ENCODE measurements at places on chromosomes 11 and 22.
A peak's percentile ranks its signal among the peaks of the same experiment; 100 is the strongest.

GRCh38 chr11:19631712-19632498, 80.7 kb upstream of the NAV2 start:
- no peak for DNase-seq

- DNase-seq: no peak
These were observed 43.4 kb downstream of the GUCY1A2 start for GRCh38 chr11:106974831-106975230.

DNA sequence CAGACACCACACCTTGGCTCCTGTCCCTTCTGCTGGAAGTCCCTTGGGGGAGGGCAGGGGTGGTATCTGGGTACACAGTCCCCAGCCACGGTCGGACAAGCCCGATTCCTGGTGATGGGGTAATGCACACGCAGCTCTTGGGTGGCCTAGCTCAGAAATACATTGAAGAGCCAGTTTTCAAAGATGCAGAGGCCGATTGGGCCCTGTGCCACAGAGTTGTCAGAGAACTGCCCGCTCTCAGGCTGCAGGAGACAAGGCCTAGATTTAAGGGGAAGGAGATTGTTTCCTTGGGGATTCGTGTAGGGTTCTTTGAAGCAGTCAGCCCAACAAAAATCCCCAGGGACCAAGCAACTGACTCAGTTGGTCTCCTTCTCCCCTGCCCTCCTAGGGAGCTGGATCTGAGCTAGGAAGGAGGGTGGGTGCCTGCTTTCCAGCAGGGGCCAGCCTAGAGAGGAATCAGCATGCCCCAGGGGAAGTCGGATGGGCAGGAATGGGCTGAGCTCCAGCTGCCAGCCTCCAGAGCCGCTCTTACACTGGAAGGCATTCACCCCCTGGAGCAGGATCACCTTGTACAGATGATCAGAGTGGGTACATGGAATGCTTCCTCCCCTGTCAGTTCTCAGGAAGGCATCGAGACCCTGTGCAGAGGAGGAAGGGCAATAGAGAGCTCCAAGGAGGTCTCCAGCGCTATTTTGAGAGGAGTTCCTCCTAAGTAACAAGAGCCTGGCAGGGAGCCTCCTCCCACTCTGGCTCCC, 3.3 kb upstream of the SCN4B start:
- no peak for DNase-seq

GRCh38 chr11:128508770-128509510, 78.4 kb downstream of the ETS1 start:
- peak; percentile 53 for DNase-seq

- DNase-seq: no peak
These were observed 2.2 kb downstream of the MRPL23 start for GRCh38 chr11:1949302-1949701.

DNA sequence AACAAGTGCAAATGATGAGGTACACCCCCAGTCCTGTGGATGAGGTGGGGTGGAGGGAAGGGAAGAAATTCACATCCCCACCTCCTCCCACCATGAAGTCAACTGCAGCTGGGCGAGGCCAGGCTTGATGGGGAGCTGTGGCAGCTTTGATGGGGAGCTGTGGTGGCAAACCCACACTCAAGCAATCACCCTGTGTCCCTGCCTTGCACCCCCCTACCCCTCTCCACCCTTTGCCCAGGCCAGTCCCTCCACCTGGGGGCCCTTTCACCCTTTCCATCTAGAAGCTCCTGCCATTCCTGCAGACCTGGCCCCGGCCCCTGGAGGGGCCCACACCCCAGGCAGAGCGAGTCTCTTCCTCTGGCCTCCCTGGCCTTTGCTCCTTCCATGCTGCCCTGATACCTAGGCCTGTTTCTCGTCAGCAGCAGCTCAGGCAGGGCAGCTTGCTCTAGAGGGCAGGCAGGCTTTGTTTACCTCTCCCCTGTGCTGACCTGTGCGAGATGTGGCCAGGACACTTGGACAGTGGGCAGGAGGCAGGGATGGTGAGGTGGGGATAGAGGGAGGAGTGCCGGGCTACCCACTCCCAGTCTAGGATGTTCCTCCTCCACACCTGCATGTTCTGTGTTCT, 4.5 kb upstream of the FGF3 start:
- no peak for DNase-seq

GRCh38 chr11:62433904-62434276, 15.1 kb downstream of the SCGB1A1 start:
- no peak for DNase-seq

GRCh38 chr11:70071996-70072395, 6.1 kb upstream of the ANO1 start:
- DNase-seq: no peak

DNA sequence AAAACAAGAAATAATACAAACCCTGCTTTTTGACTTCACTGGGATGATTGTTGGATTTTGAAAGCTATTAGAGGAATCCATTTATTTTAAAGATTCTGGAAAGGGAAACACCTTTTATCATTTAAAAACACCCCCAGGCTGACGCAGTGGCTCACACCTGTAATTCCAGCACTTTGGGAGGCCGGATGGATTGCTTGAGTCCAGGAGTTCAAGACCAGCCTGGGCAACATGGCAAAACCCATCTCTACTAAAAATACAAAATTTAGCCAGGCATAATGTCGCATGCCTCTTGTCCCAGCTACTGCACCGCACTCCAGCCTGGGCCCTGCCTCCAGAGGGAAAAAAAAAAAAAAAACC, 317 bp upstream of the SCN2B start:
- no peak for DNase-seq

GRCh38 chr11:13045734-13046133, 36.6 kb downstream of the RASSF10 start:
- DNase-seq: no peak

DNA sequence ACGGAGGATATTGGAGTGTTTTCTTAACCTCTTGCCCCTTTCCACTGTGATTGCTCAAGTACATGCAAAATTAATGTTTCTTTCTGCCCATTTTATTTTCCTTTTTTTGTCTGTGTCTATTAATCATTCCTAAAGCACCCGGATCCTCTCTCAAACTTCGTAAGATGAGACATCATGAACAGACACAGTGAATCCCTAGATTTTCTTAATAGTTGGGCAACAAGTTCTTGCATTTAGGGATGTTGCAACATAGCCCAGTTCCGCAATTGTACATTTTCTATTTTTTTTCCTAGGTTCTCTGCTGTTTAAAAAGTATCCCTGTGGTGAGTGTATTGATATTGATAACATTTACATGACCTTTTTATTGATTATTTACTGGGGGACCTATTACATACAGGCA, 2.9 kb downstream of the FAM111A start:
- DNase-seq: no peak

- DNase-seq: no peak
These were observed 109.3 kb downstream of the ST3GAL4 start for GRCh38 chr11:126464796-126465195.

DNA sequence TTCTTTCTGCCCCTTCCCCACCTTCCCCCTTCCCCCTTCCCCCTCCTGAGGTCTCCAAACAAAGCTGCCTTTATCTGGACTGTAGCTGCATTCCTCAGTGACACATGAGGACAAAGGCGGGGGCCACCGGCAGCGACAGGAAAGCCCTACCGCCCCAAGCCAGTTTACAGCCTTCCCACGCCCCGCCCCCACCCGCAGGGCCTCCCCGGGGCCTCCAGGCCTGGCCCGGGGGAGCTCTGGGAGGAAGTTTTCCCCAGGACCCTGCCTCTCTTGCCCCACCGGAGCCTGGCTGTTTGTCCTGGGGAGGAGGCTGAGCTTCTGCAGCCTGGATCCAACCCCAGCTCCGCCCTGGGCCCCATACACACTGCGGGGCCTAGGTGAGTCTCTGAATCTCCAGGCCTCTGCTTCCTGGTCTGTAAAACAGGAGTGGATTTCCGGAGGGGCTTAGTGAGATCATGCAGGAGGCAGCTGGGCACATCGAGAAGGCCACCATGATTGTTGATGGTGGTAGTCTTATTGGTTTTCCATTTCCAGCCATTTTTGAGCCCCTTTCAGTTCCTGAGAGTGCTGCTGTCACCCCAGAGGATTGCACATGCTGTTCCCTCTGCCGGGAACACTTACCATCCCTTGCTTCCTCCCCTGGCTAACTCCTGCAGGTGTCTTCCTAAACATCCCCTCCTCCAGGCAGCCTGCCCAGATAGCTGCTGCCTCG, 130.7 kb downstream of the MN1 start:
- DNase-seq: no peak

DNA sequence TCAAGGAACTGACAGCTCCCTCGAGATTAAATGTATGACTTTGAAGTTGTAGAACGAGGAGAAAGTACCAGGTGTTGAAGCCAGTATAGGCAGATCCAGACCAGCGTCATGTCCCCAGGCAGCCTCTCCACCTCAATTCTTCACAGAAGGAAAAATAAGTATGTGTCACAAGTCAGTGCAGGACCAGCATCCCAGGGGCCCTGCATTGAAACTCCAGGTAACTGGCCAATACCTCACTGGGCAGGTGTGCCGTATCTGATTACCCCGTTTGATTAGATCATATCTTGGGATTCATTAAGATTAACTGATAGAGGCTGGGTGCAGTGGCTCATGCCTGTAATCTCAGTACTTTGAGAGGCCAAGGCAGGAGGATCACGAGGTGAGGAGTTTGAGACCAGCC, 466.7 kb upstream of the B3GAT1 start:
- no peak for DNase-seq

GRCh38 chr22:25928038-25928437, 186.1 kb downstream of the MYO18B start:
- no peak for DNase-seq
